ENCODE measurements at places on chromosomes 5 and 9. TPM values are rescaled to one million over a fixed set of nuclear protein-coding genes. Genes with fewer than 3 reads are reported as not detected.

DNA sequence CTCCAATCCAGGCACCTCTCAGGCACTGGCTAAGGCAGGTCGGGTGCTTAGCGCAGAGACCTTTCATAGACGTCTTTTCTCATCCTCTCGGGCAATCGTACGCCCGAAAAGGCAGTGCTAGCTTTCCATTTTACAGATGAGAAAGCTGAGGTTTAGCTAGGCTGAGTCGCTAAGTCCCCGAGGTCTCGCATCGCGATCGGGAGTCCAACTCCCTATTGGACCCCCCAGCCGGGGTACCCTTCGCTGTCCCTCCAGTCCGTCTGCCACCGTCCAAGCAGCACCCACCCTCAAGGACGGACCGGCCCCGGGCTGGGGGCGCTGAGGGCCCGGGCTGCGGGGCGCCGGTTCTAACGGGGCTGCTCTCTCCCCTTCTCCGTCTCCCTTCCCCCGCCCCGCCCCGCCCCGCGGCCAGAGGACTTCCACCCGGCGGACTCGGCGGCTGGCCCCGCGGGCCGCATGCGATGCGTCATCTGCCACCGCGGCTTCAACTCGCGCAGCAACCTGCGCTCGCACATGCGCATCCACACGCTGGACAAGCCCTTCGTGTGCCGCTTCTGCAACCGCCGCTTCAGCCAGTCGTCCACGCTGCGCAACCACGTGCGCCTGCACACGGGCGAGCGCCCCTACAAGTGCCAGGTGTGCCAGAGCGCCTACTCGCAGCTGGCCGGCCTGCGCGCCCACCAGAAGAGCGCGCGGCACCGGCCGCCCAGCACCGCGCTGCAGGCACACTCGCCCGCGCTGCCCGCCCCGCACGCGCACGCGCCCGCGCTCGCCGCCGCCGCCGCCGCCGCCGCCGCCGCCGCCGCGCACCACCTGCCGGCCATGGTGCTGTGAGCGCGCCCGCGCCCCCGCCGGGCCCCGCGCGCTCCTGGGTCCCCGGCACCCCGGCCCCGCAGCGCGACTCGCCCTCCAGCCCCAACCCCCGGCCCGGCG is 12.5 kb upstream of the EXOSC2 start:
- DNase-seq: peak; percentile 85
- H3K4me1 ChIP-seq: peaks cover 16% of the 10 kb centered on the region
- H3K4me3 ChIP-seq: peak overlapping the region; percentile 55
- peaks cover 32% of the 10 kb centered on the region for H3K27me3 ChIP-seq

DNA sequence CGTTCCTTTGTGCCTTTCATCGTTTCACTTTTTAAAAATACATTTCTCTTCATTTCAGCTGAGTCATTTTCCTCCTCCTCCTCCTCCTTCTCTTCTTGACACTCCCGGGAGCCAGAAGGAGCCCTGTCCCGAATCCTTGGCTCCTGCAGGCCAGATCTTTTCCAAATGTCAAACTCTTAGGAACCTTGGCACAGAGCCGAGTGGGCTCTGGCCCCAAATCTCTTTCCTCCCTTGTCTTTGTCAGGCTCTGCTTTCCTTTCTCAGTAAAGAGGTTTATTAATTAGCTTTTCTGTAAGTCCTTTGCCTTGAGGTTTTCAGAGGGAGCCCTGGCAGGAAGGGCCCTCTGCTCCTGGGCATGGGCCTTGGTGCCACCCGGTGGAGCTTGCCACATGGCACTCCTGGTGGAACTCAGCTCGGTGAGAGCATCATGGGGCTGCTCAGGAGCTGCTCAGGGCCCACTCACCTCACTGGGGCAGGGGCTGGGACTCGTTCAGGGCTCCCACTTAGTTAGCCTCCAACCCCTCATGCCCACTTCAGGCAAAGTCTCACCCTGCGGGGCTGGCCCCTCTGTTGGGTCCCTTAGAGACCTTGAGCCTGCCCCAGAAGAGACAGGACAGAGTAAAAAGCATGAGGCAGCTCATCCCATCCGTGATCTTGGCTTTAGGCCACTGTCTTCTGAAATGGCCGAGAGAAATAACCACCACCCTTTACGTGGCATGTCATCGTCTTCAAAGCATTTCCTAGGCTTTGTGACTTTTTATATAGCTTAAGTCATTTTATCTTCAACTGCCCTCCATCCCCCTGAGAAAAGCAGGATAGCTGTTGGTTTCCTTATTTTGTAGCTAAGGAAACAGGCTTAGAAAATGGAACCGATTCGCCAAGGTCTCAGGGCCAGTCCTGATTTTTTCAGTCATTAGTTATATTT is 17.1 kb downstream of the STC2 start:
- DNase-seq: peak; percentile 75
- H3K27me3 ChIP-seq: no peaks in the 10 kb centered on the region
- H3K4me1 ChIP-seq: peaks cover 28% of the 10 kb centered on the region
- H3K27ac ChIP-seq: peak overlapping the region; percentile 53

The PCDHGA8 gene
- total RNA-seq: under 0.01 TPM

DNA sequence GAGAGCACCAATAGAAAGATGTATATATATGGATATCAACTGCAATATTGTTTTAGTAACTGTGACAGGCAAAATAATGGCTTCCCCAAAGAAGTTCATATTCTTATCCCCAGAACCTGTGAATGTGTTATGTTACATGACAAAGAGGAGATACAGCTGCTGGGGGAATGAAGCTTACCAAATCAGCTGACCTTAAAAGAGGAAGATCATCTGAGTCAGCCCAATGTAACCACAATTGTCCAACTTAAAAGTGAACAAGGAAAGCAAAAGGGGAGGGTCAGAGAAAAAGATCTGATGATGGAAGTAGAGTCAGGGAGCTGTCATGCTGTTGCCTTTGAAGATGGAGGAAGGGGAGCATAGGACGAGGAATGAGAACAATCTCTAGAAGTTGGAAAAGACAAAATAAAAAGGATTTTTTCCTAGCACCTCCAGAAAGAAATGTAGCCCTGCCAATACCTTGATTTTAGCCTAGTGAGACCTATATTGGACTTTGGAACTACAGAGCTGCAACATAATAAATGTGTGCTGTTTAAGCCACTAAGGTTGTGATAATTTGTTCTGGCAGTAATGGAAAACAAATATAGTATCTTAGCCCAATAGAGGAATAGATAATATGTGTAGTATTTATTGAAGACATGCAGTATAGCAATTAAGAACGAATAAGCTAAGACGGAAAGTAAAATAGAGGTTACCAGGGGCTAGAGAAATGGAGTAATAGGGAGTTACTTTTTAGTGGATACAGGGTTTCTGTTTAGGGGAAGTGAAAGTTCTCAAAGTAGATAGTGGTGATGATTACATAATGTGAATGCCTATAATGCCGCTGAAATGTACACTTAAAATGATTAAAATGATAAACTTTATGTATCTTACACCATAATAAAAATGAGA is 115.9 kb downstream of the PIK3R1 start:
- peaks cover 15% of the 10 kb centered on the region for H3K4me1 ChIP-seq
- H3K27me3 ChIP-seq: no peaks in the 10 kb centered on the region
- peak overlapping the region; percentile 6 for H3K27ac ChIP-seq
- H3K4me3 ChIP-seq: no peak overlapping the region
- H3K36me3 ChIP-seq: no peaks in the 10 kb centered on the region

The ACTL7A gene
- total RNA-seq: not detected

GRCh38 chr9:95746408-95747180 is 128.9 kb upstream of the ERCC6L2 start:
- H3K36me3 ChIP-seq: no peaks in the 10 kb centered on the region
- no peaks in the 10 kb centered on the region for H3K4me1 ChIP-seq

The PAEP gene
- not detected for total RNA-seq

The ACSL6 gene
- total RNA-seq: not detected

The F12 gene
- not detected for total RNA-seq

The IL13 gene
- 0.55 TPM for total RNA-seq

The ITK gene
- total RNA-seq: 0.58 TPM

DNA sequence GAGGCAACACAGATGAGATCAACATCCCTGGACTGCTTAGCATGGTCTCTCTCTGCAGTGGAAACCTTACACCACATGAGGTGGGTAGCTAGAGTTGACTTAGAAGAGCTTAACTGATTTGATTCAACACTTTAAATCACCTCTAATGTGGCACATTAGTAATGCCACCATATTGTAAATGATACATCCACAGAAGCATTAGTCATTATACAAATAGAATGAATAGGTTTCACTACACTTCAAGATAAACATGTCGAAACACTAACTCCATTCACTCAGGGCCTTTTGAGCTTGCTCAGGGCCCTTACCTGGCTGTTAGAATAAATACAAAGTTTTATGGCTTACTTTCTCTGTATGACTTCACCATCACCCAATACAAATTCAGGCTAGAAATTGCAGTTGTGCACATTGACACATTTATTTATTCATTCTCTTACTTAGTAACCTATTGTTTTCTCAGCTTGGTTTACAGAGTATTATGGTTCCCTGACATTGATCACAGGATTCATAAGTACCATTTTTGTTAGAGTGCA is 9.3 kb upstream of the SMAD5 start:
- H3K4me1 ChIP-seq: no peaks in the 10 kb centered on the region
- peak overlapping the region; percentile 55 for H3K27ac ChIP-seq
- no peaks in the 10 kb centered on the region for H3K36me3 ChIP-seq

DNA sequence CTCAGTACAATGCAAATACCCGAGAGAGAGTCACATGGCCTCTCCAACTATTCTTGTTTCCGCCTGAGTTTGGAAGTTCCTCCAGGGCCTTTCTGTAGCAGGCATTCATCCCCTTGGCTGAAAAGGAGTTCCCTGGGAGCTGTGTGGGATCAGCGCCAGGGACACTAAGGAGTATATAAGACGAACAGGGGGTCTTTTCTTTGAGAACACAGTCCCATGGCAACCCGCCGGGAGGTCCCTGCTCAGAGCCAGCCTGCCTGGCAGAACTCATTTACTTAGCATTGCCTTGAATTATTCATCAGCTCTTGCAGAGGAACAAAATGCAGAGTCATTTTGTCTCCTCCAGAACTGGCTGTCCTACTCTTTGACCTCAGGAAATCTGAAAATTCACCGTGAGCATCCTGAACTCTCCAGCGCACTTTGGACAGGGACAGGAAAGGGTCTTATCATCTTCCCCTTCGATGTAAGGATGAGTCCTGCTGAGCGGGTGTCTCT is 120.4 kb upstream of the OSMR start:
- no peak overlapping the region for H3K4me3 ChIP-seq
- DNase-seq: no peak
- H3K27me3 ChIP-seq: no peaks in the 10 kb centered on the region
- H3K4me1 ChIP-seq: no peaks in the 10 kb centered on the region
- H3K27ac ChIP-seq: no peak overlapping the region
- H3K36me3 ChIP-seq: no peaks in the 10 kb centered on the region

DNA sequence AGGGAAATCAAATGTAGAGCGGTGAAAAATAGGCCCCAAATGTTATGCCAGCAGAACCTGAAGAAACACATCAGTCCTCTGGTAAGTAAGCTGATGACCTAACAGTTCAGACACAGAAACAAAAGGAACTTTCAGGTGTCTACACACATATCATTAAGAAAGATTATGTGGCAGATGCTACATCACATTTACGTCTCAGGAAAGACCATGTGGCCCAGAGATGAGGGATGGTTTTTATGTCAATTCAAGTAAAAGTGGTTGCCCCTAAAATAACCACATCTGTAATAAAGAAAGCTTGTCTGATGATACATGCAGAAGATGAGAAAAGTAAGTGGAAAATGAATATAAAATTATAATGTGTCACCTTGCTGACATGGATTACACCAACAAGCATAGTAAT is 31.4 kb downstream of the GNAQ start:
- DNase-seq: no peak
- no peak overlapping the region for H3K4me3 ChIP-seq
- H3K4me1 ChIP-seq: peaks cover 56% of the 10 kb centered on the region
- H3K27me3 ChIP-seq: no peaks in the 10 kb centered on the region
- H3K36me3 ChIP-seq: no peaks in the 10 kb centered on the region

DNA sequence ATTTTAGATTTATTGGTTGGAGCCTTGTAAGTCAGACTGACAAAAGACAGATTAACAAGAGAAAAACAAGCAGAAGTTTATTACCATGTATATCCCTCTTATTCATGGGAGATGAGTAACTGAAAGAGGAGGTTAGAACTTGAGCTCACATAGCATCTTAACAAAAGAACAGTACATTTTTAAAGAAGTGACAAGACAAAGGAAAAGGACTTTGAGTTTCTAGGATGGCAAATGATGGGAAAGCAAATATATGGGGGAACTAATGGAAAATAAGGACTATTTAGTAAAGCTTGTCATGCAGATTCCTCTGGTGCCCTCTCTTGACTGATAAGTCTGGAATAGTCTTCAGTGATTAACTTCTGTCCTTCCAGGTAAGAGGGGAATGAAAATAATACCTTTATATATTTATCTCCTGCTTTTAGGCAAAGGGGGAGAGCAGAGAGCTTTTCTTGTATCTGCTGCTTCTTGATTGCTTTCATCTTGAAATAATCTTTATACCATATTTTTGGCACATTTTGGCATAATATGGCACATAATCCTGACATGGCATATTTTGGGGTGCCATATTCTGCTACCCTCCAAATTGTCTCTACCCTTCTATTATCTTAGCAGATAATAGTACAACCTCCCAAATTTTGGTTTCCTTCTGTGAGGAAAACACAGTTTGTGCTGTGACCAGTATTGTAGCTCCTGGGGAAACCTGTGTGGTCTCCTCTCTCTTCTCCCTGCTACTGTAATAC is 206.8 kb downstream of the TMC1 start:
- H3K27ac ChIP-seq: no peak overlapping the region
- H3K4me1 ChIP-seq: no peaks in the 10 kb centered on the region
- H3K27me3 ChIP-seq: no peaks in the 10 kb centered on the region
- H3K36me3 ChIP-seq: no peaks in the 10 kb centered on the region
- H3K4me3 ChIP-seq: no peak overlapping the region
- DNase-seq: no peak

- no peaks in the 10 kb centered on the region for H3K4me1 ChIP-seq
- no peak overlapping the region for H3K4me3 ChIP-seq
- no peaks in the 10 kb centered on the region for H3K27me3 ChIP-seq
- H3K36me3 ChIP-seq: no peaks in the 10 kb centered on the region
Observed at GRCh38 chr9:99433555-99433954, 211.5 kb downstream of the SEC61B start.

- no peaks in the 10 kb centered on the region for H3K36me3 ChIP-seq
- no peak for DNase-seq
- H3K27ac ChIP-seq: peak overlapping the region; percentile 80
- no peak overlapping the region for H3K4me3 ChIP-seq
- no peaks in the 10 kb centered on the region for H3K27me3 ChIP-seq
- peaks cover 4% of the 10 kb centered on the region for H3K4me1 ChIP-seq
Observed at GRCh38 chr9:21683484-21684175, 118.8 kb upstream of the MTAP start.

The NMUR2 gene
- 0.37 TPM for total RNA-seq

DNA sequence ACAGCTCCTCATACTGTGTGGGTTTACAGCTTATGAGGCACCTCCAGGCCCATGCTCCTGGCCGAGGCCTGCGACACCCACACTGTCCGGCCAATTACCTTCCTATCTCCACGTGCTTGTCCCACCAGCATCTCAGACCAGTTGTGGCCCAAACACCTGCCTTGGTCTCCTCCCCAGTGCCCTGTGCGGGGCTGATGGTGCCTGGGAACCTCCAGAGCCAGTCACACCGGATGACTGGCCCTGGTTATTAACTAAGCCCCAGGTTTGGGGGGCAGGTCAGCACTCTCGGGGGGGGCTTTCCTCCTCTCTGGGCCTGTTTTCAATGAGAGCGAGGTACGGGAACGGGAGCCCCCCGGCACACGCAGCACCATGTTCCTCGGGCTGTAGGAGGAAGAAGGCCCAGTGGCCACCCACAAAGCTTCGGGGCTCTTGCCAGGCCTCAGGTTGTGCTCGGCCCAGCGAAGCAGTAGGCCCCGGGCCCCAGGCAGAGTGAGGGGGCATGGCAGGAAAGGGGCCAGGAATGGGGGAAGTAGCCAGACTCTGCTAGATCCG is 76.0 kb upstream of the PHYKPL start:
- H3K4me1 ChIP-seq: peaks cover 4% of the 10 kb centered on the region
- DNase-seq: no peak
- H3K36me3 ChIP-seq: no peaks in the 10 kb centered on the region

The CRB2 gene
- not detected for total RNA-seq

GRCh38 chr9:105245891-105246161 is 1.4 kb downstream of the SLC44A1 start:
- no peaks in the 10 kb centered on the region for H3K27me3 ChIP-seq
- peak overlapping the region; percentile 78 for H3K4me3 ChIP-seq
- peaks cover 72% of the 10 kb centered on the region for H3K4me1 ChIP-seq
- peak overlapping the region; percentile 92 for H3K27ac ChIP-seq

Measured in stomach (tissue), 19 donors.